Stimulated activated CD8-positive, alpha-beta memory T cell treated with anti-CD3 and anti-CD28 coated beads, Interleukin-4, amount 100 ng/mL, for 4 hours (primary cell): ENCODE measurements at places on chromosomes 1 and 21.

- DNase-seq: no peak
These were observed 11.8 kb upstream of the ALG14 start for GRCh38 chr1:95084317-95085176.

DNA sequence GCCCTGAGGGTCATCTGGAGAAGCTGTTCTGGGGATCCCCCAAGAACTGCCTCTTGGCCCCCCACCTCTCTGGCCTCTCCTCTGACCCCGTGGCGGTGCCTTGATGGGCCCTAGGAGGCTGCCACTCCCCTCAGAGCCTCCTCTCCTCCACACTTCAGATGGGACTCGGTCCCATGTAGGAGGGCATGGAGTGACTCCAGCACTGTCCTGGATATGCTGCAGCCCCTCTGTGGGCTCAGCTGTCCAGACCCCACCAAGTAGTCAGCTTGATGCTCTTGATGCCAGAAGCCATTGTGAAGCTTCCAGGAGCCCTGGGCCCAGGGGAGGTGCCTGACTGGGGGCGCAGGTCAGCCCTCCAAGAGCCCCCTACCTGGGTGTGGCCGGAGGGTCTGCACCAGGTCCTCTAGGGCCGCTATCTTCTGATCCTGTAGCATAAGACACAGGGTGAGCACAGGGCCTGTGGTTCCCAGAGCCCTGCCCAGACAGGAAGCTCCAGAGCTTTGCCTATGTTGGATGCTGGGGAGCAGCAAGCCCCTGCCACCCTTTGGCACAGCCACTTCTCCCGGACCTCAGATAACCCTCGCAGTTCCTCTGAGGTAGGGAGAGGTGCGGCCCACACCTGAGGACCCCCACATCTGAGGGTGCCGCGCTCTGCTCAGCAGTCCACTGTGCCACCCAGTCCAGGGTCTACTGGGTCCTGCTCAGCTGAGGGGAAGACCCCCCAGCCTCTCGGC, 9.2 kb downstream of the UBXN11 start:
- DNase-seq: no peak

- DNase-seq: no peak
These were observed 515.8 kb downstream of the PTPRU start for GRCh38 chr1:29752141-29752540.

DNA sequence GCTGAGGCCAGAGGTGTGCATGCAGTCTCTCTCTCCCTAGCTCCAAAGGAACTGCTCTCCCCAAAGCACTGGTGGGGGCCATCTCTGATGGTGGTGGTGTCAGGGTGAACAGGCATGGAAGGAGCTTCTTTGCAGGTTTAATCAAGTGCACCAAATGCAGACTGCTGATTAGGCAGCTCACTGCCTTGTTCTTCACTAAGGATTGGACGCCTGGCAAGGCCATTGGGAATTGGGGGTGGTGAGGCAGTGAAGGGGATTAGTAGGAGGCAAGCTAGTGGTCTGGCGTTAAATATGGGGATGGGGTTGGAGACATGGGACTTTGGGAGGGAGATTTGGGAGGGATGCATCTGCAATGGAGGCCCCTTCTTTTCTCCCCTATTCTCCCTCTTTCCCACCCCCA, 1.5 kb downstream of the CACNA1E start:
- no peak for DNase-seq

DNA sequence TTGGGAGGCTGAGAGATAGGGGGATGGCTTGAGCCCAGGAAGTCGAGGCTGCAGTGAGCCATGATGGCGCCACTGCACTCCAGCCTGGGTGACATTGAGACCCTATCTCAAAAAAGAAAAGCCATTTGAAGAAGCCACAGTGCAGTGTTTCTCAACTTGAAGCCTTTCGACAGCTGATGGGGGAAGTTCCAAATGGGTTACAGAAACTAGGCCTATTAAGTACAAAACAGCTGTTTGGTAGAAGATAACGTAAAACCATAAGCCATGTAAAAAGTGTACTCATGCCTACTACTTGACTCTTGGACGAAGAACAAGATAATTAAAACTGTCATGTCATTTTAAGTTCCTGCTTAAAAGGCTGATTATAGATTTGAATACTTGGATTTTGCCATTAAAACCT, 16.6 kb downstream of the COPA start:
- DNase-seq: no peak

DNA sequence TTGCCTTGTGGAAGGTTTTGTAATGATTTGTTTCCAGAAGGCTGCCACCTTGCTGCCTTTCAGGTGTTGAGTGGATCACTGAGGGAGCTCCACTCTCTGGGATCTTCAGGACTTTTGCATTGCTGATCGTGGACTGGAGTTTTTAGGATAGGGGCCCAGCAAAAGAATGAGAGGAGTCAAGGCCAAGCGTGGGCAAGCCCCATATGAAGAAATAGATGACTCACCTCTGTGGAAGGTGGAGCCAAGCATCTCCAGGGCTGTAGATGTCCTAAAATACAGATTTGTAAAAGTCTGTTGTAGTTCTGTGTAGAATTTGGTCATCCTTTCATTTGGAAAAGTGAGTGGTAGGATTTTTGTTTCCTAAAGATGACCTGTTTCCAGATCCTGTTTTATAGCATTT, 67.0 kb downstream of the ST3GAL3 start:
- DNase-seq: no peak

- DNase-seq: no peak
These were observed 16.2 kb upstream of the MYBPHL start for GRCh38 chr1:109322974-109323373.

DNA sequence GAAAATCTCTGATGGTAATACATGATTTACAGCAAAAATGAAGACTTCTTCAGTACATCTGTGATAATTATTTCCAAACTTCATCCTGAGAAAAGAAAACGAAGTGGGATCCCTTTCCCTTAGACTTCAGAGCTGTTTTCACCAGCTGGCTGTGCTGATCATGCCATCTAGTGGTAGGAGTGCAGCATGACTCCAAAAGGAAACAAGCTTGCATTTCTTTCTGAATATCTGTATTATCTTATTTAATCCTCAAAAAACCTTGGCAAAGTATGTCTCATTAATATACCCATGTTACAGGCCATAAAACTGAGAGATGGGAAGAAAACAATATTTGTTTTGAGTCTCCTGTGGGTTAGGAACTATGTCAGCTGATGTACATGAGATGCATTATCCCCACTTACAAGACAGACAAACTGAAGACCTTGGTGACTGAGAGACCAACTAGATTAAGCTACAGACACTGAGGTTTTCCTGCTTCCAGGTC, 9.8 kb upstream of the GJA8 start:
- no peak for DNase-seq

GRCh38 chr21:43307677-43308070, 119.3 kb downstream of the SIK1 start:
- DNase-seq: no peak

DNA sequence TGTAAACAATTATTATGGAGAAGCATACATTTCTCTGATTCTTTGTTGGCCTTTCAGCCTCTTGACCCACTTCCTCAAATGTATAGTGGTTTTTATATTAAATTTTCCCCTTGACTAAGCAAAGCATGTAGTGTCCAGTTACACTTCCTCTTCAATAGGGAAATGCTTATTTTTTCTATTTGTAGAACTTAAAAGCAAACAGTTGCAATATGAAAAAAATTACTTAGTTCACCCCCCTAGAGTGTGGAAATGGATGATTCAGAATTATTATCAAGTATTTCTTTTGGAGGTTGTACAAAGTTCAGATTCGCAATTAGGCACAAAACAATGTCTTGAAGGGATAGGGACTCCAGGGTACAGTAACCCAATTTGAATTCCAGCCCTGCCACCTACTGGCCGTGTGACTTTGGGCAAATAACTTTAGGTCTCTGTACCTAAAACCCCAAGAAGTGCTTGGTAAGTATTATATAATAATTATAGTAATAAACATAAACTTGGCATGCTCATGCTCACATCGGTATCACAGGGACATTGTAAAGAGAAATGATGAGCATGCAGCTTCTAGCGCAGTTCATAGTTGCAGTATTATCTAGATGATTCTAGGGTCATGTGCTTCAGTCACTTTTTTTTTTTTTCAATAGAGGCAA, 28.6 kb upstream of the IFNGR2 start:
- no peak for DNase-seq

DNA sequence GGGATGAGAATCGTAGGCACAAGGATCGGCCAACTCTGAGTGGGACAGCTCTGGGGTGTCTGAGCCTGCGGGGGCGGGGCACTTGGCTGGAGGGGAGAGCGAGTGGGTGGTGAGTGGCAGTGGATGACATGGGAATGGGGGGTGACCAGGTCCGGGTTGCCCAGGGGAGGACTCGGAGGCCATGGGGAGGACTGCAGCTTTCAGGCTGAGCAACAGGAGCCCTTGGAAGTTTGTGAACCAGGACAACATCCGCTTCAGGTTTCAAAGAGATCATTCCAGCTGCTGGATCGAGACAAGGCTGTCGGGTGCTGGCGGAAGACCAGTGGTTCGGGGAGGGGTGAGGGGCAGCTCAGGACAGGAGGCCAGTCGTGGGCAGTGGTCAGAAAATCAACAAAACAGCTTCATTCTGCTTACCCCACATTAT, 124.4 kb upstream of the IRF2BP2 start:
- DNase-seq: no peak

- no peak for DNase-seq
These were observed 20.7 kb upstream of the POFUT2 start for GRCh38 chr21:45308194-45309068.

GRCh38 chr1:67626861-67627235, 58.2 kb upstream of the GADD45A start:
- DNase-seq: no peak

GRCh38 chr1:212353181-212353580, 61.5 kb downstream of the PACC1 start:
- no peak for DNase-seq

DNA sequence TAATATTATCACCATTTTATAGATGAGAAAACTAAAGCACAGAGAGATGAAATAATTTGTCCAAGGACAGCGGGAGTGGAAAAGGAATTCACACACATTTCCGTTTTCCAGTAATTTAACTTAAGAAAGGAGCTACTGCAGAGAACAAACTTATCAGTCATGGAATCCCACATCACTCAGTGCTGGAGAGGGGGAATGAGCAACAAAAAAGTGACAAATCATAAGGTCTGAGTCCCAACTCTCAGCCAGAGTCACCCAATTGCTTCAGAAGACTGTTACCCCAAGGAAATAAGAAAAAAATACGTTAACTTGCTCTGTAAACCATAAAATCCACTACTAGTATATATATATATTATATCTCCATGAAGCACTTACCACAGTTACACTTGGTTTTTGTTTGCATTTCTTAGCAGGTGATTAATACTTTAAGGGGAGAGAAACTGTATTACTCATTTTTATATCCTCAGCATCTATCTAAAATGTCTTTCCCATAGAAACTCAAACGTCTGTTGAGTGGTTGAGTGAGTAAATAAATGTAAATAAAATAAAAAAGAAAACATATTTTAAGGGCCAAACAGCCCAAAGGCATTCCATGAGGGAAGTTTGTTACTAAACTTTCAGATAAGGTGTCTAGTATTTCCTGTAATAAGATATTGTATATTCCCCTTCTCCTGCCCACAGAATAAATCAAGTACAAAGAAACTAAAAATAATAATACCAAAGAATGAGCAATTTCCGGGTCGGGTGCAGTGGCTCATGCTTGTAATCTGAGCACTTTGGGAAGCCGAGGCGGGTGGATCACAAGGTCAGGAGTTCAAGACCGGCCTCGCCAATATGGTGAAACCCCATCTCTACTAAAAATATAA, 76.8 kb downstream of the SLC45A1 start:
- DNase-seq: no peak
